Dermis microvascular lymphatic vessel endothelial cell (primary cell): ENCODE measurements at places on chromosomes 3 and 15.

DNA sequence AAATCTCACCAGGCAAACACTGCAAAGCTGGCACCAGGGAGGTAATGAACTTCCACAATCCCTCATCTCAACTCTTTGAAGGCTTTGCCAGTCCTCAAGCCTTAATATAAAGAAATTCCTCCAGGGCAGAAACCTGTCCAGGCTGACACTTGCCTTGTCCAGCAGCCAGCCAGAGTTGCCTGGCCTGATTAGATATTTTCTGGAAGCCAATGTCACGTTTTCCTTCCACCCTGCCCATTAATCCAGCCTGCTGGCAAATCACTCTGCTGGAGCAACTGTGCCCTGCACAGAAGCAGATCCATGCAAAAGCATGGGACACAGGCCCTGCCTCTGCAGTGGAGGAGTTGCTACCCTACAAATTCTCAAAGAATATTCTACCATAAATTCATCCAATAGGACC is 56.5 kb downstream of the HEG1 start:
- no peak for DNase-seq

GRCh38 chr3:186365202-186365974 is 3.4 kb upstream of the DGKG start:
- DNase-seq: no peak

DNA sequence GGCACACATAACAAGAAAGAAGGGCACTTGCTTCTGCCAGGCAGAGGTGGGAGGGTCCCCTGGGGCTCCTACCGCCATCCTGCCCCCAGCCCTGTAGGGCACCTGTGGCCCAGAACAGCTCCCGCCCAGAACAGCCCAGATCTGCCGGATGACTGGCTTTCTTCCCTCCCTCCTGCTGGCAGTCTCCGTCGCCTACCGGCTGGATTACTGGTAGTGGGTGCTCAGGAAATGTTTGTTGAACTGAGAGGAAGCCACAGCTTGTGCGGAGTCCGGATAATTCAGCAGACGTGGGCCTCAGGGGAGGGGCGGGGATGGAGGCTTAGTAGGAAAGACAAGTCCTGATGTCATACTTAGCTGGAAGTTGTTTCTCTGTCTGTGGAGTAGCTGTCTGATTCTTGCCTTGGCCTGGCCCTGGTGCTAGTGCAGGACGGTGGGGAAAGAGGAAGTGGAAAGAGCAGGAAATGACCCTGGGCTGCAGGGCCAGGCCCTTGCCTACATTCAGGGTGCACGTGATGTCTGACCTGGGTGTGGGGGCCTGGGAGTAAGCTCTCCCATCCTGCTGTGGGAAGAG is 6.7 kb downstream of the CCDC9B start:
- peak; percentile 93 for DNase-seq

GRCh38 chr15:62419192-62419591 is 254.1 kb upstream of the C2CD4B start:
- no peak for DNase-seq

DNA sequence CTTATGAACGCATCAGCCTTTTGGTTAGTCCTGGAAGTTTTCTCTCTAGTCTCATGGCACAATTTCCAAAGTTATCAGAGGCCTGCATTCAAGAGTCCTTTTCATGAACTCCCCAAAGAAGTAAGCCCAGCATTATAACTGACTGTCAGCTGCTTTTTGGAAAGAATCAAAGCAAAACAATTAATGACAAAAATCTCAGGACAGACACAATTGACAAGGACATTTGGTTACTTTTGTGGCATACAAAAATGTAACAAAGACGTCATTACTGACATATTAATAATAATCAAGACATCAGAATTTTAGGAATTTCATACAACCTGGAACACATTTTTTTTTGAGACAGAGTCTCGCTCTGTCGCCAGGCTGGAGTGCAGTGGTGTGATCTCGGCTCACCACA is 21.2 kb downstream of the KATNBL1 start:
- DNase-seq: no peak

DNA sequence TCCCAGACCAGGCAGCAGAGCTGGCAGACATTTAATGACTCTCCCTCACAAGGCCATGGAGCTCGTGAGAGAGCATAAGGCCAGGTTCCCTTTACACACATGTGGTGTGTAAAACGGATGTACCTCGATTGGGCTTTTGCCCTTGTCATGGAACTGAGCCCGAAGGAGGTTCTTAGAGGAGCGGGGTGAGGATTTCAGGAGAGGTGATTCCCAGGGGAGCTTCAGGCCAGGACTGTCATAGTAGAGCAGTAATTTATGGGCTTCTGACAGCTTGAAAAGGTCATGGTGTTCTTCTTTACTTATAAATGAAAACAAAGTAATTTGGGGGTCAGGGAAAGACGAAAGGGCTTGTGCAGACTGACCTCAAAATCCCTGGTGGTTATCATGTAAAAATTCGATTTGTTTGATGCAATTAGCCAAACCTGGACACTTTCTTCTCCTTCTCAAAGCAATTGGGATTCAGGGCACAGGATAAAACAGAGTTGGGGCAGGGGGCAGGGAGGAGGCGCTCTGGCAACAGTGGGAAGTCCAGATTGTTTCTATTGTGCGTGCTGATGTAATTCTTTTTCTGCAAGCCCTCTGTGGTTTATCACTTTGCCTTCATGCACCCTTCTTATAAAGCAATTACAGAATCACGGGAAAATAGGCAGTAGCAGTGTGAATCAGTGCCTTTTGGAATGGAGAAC is 51.0 kb downstream of the CACNA1D start:
- DNase-seq: no peak

GRCh38 chr3:151541178-151541577 is 80.3 kb upstream of the IGSF10 start:
- no peak for DNase-seq

DNA sequence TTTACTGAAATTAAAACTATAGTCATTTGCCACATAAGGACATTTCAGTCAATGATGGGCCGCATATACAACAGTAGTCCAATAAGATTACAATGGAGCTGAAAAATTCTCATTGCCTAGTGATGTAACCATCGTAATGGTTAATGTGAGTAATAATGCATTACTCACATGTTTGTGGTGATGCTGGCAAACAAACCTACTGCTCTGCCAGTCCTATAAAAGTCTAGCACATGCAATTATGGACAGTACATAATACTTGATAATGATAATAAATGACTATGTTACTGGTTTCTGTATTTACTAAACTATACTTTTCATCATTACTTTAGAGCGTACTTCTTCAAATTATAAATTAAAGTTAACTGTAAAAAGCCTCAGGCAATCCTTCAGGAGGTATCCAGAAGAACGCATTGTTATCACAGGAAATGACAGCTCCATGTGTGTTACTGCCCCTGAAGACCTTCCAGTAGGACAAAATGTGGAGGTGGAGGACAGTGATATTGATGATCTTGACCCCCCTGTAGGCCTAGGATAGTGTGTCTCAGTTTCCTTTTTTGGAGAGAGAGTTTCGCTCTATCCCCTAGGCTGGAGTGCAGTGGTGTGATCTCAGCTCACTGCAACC is 102.7 kb downstream of the ATP1B3 start:
- DNase-seq: peak; percentile 7

GRCh38 chr3:108664266-108664665 is 74.7 kb downstream of the DZIP3 start:
- no peak for DNase-seq

DNA sequence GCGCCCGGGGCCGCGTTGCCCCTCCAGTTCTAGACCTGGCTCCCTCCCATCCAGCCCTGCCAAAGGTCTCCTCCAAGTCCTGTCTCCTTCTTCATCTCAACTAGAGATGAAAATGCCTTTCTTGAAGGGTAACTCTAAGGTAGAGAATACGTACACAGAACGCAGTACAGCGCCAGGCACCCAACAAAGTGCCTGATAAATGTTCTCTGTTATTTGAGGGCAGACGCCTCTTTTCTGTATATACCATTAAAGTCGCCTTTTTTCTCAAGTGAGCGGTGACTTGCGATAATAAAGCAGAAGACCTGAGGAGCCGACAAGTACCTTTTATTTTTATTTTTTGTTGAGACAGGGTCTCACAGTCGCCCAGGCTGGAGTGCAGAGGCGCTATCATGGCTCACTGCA is 809 bp downstream of the CRTAP start:
- no peak for DNase-seq

DNA sequence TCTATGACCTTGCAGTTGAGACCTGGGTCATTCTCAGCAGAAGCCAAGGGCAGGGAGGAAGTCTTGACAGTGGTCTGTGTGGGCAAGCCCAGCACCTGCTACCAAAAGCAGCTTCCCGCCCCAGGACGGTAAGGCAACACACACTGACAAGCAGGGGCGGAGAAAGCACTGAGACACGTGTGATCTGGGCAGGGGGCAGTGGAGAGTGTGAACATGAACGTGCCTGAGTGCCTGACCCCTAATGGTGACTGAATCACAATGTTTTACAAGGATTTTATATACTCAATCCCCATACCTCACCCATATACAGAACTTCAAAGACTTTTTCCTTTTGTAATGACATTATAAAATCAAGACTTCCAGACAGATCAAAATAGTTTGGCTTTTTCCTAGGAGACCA is 35.2 kb downstream of the ANP32A start:
- DNase-seq: no peak

DNA sequence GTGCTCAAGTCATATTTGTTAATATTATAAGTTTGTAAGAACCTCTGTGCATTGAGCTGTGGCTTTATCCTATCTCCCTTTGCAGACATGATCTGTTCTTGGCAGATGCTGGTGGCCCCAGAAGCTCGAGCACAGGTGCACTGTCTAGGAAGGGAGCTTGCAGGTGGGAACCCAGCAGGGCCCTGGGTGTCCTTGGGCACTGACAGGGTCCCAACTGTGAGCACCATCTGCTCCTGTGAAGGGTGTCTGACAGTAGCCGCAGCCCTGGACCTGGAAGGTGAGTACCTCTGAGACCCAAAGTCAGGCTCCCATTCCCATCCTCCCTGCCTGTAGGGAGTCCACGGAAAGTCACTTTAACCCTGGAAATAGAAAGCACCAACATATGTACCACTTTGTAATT is 2.4 kb upstream of the REC114 start:
- DNase-seq: no peak

DNA sequence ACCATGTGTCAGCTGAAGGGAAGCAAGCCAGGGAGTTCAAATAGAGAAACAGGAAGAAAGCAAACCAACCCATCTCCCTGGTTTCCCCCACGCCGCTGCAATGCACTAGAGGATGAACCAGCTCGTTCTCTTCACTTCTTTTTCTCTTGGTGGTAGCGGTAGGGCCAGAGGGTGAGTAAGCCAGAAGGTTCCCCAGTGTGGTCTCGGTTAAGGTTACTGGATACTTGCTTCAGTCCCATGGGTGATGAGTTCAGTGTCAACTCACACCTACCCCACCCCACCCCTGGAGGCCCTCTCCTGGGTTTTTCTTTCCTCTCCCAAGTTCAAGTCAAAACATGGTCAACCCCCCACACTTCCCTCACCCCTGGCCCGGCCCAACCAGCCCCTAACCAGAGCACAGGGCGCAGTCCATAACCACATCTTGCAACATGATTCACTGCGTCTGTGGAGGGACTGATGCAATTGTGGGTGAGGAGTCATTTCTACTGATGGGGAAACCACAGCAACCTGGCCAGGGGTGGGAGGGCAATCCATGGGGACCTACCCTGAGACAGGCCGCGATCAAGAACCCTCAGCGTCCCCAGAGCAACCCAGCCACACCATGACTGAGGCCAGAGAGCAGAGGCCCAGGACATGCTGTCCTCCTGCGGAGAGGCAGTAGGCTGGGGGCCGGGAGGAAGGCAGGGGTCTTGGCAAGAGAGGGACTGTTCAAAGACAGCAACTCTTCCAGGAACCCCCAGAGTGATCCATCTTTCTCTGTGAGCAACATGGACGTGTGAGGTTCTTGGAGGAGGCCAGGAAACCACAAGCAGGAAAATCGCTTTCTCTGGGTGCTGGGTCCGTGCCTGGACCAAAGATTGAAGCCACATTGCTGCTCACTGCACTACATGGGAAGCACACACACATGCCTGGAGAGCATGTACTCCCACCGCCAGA is 276.6 kb downstream of the UACA start:
- no peak for DNase-seq

DNA sequence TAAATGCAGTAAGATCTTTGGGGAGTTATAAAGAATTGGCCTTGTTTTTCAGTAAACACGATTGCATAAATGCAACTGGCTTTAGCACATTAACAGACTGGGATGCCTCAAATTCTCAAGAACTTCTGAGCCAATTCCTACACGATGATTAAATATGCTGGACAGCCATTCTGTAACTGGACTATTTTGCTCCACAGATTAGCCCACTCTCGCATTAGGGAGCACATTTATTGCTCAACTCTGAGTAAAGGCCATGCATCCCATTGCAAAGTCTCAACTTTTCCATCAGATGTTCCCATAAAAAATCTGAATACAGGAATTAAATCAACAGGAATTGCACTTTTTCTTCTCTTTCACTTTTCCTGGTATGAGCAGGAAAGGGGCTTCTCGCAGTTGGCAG is 66.7 kb upstream of the PRICKLE2 start:
- peak; percentile 7 for DNase-seq

- DNase-seq: no peak
Observed at GRCh38 chr3:126522363-126522788, 1.6 kb upstream of the CHST13 start.

- DNase-seq: no peak
Observed at GRCh38 chr3:123098426-123099330, 31.9 kb downstream of the PDIA5 start.

- DNase-seq: no peak
Observed at GRCh38 chr3:142319912-142320311, 94.5 kb upstream of the GK5 start.

GRCh38 chr15:70289191-70289955 is 191.7 kb upstream of the TLE3 start:
- DNase-seq: peak; percentile 33

DNA sequence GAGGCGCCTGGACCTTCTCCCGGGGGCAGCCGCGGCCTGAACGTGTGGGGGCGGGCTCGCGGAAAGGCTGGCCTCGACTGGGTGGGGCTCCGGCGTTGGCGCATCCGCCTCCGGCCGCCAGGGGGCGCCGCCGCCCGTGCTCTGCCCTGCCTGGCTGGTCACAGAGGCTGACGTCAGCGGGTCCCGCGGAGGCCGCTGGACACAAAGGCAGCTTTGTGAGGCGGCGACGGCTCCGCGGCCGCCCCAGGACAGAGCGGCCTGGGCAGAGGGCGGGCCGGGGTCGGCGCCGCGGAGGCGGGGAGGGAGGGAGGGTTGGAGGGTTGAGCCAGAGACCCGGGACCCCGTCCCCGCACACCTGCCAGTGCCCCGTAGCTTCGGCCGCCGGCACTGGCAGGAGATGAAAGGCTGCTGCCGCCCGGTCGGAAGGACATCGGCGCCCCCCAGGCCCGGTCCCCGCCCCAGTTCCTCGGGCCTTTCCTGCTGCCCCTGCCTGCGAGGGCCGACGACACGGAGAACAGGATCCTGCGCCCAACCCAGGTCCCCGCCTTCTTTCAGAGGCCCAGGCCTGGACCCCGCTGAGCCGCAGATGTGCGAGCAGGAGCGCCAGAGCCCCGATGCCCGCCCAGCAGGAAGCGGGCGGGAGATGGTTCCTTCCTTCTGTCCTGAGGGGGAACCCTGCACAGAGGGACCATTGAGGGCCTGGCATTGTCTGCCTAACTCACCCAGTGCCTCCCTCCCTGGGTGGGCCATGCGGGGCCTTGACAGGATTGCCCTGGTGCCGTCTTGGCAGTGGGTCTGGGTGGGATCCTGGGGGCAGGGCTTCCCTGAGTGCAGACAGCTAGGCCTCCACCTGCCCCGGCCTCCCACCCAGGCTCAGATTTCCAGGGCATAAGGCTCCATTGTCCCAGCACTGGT is 8.7 kb upstream of the SEMA3B start:
- DNase-seq: peak; percentile 92

- no peak for DNase-seq
Observed at GRCh38 chr3:194569252-194569651, 64.0 kb downstream of the TMEM44 start.

- no peak for DNase-seq
Observed at GRCh38 chr3:31848911-31849310, 132.2 kb downstream of the OSBPL10 start.
